ENCODE measurements at places on chromosomes 1 and 21.
A peak's percentile ranks its signal among the peaks of the same experiment; 100 is the strongest.

DNA sequence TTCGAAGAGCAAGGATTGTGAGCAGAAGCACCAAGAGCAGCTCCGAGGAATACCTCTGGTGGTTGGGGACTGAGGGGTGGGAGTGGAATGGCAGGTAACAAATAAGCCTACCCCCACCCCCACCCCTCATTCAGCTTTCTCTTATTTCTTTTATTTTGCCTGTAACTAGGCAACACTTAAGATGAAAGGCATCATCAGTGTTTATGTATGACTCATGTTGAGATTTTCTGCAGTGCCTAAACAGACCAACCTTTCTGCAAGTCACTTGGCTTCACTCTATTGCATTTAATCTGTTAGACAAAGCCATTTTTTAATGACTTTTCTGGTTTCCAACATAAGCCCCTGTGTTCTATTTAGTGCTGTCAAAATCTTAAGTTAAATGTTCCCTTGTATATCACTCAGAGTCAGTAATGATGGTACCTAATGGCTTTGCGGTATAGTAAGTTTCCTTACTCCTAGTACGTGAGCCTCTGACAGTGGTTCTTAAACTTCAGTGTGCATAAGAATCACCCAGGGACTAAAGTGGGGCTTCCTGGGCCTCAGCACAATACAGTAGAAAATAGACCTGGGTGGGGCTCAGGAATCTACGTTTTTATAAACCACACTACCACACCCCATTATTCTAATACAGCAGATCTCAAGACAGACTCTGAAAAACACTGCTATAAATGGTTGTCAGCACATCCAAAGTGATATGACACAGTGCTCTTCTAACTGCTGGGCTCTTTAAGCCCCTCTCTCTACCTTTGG, 19.9 kb downstream of the CASQ2 start:
- no peak for DNase-seq

- DNase-seq: peak; percentile 41
Observed at GRCh38 chr1:159790237-159790917, 9.6 kb downstream of the DUSP23 start.

- no peak for DNase-seq
Observed at GRCh38 chr1:10537082-10537766, 62.5 kb downstream of the PEX14 start.

- DNase-seq: peak; percentile 77
Observed at GRCh38 chr1:24070821-24071393, 41.0 kb downstream of the MYOM3 start.

GRCh38 chr1:66253330-66253921, 280.5 kb upstream of the SGIP1 start:
- DNase-seq: peak; percentile 51

DNA sequence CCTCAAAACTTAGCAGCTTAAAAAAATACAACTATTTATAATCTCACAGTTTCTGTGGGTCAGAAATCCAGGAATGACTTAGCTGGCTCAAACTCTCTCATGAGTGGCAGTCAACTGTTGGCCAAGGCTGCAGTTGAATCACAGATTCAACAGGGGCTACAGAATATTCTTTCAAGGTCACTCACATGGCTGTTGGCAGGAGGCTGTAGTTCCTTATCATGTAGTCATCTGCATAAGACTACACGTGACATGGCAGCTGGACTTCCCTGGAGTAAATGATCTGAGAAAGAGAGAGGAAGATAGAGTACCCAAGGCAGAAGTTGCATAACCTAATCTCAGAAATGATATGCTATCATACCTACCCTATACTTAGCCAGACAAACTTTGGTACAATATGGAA, 75.2 kb upstream of the TSPAN2 start:
- DNase-seq: no peak

DNA sequence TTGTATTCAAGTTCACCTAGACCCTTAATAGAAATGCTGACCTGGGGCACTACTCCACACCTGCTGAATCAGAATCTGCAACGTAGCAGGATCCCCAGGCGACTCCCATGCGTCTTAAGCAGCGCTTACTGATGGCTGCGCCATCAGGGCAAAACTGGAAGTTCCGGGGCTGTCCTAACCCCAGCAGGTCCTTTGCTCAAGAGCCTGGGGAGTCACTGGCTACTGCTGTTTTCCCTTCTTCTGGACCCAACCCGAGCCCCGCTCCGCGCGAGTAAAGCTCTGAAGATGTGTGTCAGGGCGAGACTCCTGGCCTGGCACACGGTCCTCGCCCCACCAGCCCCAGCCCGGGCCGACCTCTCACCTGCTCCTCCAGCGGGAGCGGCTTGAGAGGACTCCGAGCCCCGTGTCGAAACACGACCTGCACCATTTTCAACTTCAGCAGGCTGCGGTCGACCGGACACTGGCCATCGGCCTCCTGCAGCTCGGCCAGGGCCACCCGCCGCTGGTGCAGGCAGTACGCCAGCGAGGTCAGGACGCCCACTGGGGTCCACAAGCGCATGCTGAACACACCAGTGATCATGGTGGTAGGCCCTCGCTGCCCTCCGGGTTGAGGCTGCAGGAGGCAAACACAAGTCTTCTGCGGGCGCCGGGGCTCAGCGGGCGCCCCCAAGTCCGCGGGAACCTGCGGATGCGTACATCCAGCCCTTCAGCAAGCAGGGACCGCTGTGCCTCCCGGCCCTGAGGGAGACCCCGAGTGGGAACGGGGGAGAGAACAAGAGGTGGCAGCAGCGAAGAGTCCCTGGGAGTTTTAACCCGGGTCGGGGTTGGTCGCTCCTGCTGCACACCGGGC, 630 bp downstream of the ACP6 start:
- peak; percentile 38 for DNase-seq

DNA sequence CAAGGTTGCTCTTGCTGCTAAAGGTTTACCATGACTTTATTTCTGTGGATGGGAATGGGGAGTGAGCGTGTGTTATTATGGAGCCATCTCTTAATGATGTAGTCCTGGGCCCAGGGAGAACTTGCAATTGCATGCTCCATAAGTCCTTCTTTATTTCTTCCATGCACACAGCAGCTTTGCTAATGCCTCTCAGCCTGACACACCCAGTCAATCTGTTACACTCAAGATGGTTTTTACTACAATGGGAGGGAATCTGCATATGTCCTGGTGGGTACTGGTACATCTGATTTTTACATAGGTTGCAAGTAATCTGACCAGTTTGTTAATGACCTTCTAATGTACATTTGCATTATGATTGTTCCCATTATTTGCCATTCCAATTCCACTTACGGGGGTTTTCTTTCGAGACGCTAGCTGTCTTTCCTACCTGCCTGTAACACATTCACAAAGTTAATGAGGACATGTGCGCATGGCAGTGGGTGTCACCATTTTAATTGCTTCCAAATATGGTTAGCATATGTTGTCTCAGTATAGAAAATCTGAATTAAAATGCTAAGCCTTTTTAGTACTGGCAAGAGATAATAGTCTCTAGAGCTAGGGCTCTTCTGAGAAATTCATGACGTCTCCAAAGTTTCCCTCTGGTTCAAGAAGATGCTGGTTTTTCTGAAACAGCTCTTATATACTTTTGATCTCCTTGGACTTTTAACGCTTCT, 188.2 kb downstream of the GRIK1 start:
- DNase-seq: no peak

GRCh38 chr21:14620152-14620551, 74.0 kb upstream of the SAMSN1 start:
- DNase-seq: no peak

- no peak for DNase-seq
Observed at GRCh38 chr1:212138457-212138856, 102.9 kb downstream of the DTL start.

DNA sequence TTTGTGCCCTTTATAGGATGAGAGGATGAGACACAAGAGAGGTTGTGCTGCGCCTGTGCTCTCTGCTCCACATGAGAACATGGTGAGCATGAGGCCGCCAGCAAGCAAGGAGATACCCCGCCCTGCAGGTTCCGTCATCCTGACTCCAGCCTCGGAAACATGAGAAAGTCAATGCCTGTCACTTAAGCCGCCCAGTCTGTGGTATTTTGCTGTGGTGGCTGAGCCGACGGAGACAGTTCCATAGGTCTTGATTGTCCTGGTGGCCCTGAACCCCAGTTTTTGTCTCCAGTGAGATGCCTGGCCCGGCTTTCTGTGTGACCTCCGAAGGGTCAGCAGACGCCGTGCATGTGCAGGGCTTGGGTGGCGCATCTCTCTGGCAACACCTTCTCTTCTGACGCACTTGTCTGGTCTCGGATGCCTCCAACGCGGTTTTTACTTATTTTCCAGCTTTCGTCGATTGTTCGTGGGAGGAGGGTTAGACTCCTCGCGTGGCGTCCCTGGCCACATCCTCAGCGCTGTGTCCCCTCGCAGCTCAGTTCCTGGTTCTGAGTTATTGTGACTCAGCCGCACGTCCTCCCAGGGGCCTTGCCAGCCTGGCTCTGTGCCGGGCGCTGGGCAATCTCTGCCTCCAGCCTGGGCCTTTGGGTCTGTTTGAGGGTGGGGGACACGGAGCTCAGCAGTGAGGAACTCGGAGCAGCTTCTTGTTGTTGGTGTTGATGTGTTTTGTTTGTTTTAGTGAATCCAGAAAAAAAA, 70.0 kb downstream of the FAAP20 start:
- DNase-seq: no peak

DNA sequence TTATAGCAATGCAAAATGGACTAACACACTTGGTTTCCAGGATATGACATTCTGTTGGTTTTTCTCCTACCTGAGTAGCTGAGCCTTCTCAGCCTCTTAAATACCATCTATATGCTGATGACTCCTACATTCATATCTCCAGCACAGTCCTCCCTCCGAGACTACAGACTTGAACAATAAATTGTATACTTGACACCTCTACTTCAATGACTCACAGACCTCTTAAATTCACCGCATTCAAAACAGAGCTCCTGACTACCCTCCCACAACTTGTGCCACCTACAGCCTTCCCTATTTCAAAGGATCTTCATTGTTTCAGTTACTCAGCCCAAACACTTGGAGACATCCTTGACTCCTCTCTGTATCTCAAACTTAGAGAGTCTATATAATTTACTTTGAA, 66.8 kb upstream of the ASB17 start:
- DNase-seq: no peak

DNA sequence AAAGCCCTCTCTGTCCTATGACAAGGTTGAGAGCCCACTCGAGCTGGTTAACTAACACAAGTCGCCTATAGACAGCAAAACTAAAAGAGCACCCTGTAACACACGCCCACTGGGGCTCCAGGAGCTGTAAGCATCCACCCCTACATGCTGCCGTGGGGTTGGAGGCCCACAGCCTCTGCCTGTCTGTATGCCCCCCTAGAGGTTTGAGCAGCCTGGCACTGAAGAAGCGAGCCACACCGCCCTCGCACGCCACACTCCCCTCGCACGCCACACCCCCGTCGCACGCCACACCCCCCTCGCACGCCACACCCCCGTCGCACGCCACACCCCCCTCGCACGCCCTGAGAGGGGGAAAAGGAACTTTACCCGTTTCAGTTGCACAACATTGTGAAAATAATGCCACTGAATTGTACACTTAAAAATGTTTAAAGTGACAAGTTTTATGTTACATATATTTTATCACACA, 13.2 kb upstream of the HMGCL start:
- DNase-seq: peak; percentile 73

GRCh38 chr1:155113450-155113980, 14.2 kb upstream of the EFNA1 start:
- no peak for DNase-seq

DNA sequence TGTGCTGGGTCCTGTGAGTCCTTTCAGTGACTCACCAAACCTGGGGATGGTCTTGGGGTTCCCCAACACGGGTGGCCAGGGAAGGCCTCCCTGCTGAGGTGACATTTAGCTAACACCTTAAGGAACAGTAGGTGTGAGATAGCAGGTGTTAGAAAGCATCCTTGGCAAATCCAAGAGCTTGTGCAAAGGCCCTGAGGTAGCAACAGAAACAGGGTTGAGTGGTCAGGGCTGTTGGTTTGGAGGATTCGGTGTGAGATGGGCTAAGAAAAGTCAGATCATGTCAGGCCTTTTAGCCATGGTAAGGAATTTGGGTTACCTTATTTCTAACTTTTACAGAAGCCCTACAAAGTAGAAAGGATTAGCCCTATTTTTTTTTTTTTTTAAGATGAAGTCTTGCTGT, 343.0 kb downstream of the CAMTA1 start:
- DNase-seq: no peak

- no peak for DNase-seq
Observed at GRCh38 chr1:204036882-204037655, 35.8 kb upstream of the SOX13 start.

GRCh38 chr1:95230768-95231191, 3.2 kb upstream of the RWDD3 start:
- DNase-seq: no peak

DNA sequence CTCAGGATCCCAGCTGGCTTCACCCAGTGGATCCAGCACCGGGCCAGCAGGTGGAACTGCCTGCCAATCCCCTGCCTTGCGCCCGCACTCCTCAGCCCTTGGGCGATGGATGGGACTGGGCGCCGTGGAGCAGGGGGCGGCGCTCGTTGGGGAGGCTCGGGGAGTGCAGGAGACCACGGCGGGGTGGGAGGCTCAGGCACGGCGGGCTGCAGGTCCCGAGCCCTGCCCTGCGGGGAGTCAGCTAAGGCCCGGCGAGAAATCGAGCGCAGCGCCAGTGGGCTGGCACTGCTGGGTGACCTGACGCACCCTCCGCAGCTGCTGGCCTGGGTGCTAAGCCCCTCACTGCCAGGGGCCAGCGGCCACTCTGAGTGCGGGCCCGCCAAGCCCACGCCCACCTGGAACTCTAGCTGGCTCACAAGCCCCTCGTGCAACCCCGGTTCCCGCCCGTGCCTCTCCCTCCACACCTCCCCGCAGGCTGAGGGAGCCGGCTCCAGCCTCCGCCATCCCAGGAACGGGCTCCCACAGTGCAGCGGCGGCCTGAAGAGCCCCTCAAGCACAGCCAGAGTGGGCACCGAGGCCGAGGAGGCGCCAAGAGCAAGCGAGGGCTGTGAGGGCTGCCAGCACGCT, 31.1 kb downstream of the NRDC start:
- DNase-seq: no peak

DNA sequence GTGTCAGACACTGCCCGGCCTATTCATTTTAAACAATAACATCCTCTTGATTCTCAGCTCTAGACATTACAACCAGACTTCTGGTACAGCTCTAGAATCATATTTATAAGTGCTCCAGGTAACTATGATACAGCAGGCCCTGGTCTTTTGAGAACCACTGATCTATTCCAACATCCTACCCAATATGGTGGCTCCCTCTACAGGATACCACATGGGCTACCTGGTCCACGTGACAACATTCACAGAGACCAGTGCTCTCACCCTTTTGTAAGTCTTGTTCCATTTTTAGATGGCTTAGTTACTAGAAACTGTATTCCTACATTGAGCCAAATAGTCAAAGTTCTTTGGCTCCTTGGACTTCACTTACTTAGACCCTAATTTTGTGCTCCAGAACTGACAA, 102.9 kb downstream of the PTPN14 start:
- peak; percentile 14 for DNase-seq

- no peak for DNase-seq
Observed at GRCh38 chr21:36499578-36500471, 19.9 kb upstream of the CLDN14 start.

DNA sequence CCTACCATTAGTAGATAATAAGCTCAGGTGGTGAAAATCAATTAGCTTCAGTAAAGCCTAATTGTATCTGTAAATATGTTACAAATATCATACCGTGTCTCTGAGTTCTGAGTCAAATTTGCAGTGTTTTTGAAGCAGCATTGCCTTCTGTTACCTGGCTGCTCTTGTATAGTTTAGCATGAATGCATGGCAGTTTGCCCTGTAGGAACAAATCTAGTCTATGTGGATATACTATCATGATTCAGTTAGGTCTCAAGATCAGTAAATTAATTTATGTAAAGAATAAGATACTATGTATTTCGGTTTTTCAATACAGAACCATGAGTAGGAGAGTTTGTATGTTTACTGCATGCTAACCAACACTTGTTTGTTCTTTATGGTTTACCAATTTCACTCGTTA, 240.6 kb upstream of the C1orf105 start:
- no peak for DNase-seq

GRCh38 chr1:53871221-53871620, 18.4 kb downstream of the YIPF1 start:
- no peak for DNase-seq
